Activated T-helper 2 cell treated with anti-CD3 and anti-CD28 coated beads, Interferon-gamma antibody, Interleukin-2, Interleukin-4, amounts not matched to agents 10 μg/mL and 5 μg/mL and 100 μg/mL, durations not matched to agents 14 hours and 24 hours and 36 hours (primary cell): ENCODE measurements at places on chromosomes 5 and 9. TPM values are rescaled to one million over a fixed set of nuclear protein-coding genes. Genes with fewer than 3 reads are reported as not detected.
A peak's percentile ranks its signal among the peaks of the same experiment; 100 is the strongest.

- no peaks in the 10 kb centered on the region for H3K4me1 ChIP-seq
- H3K36me3 ChIP-seq, result no peaks in the 10 kb centered on the region
These were observed 2216.6 kb upstream of the WWC1 start for GRCh38 chr5:166074582-166075481.

GRCh38 chr5:77960863-77961396, 184.8 kb upstream of the TBCA start:
- no peak overlapping the region for H3K4me3 ChIP-seq
- peaks cover 41% of the 10 kb centered on the region for H3K27me3 ChIP-seq
- H3K27ac ChIP-seq, result no peak overlapping the region
- H3K4me1 ChIP-seq, result peaks cover 15% of the 10 kb centered on the region
- no peaks in the 10 kb centered on the region for H3K36me3 ChIP-seq

- H3K4me3 ChIP-seq, result no peak overlapping the region
- H3K27ac ChIP-seq, result no peak overlapping the region
These were observed 66.5 kb upstream of the TGFBR1 start for GRCh38 chr9:99038484-99038820.

The CDK5RAP2 gene
- total RNA-seq, result 59.8 and 60.7 TPM in 2 replicates

The HMCN2 gene
- total RNA-seq, result not detected in 2 replicates

GRCh38 chr5:6135977-6136376, 242.4 kb downstream of the MED10 start:
- no peaks in the 10 kb centered on the region for H3K36me3 ChIP-seq
- H3K27me3 ChIP-seq, result peaks cover 2% of the 10 kb centered on the region
- H3K4me3 ChIP-seq, result no peak overlapping the region
- no peak overlapping the region for H3K27ac ChIP-seq
- no peak for DNase-seq
- no peaks in the 10 kb centered on the region for H3K4me1 ChIP-seq

The FIBCD1 gene
- not detected in 2 replicates for total RNA-seq

- no peaks in the 10 kb centered on the region for H3K27me3 ChIP-seq
- H3K36me3 ChIP-seq, result no peaks in the 10 kb centered on the region
- H3K27ac ChIP-seq, result no peak overlapping the region
- DNase-seq, result no peak
- no peak overlapping the region for H3K4me3 ChIP-seq
These were observed 156.4 kb downstream of the DAB2IP start for GRCh38 chr9:121807823-121808278.

GRCh38 chr5:74461251-74461650, 179.3 kb downstream of the ENC1 start:
- H3K4me3 ChIP-seq, result no peak overlapping the region
- H3K27ac ChIP-seq, result no peak overlapping the region
- H3K4me1 ChIP-seq, result no peaks in the 10 kb centered on the region
- no peak for DNase-seq
- no peaks in the 10 kb centered on the region for H3K36me3 ChIP-seq

The ZDHHC11B gene
- 0.07 and 0.18 TPM in 2 replicates for total RNA-seq

DNA sequence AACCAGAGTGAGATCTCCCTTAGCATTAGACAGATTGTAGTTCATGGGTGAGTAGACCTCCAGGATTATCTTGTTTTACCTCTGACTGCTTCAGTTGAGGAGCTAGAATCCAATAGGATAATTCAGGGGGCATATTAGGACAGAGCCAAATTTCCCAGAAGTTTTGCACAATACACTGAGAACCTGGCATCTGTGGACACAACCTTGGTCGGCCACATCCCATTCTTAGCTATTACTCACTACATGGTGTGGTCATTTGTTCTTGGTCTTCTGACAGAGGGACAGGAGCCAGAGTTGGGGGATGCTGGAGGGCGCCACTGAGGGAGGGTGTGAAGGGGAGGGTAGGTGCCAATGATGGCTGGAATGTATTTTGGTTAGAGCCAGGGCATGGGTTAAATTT, 66.6 kb downstream of the NPR3 start:
- H3K27me3 ChIP-seq, result no peaks in the 10 kb centered on the region
- H3K36me3 ChIP-seq, result no peaks in the 10 kb centered on the region
- no peak overlapping the region for H3K27ac ChIP-seq
- DNase-seq, result no peak
- no peak overlapping the region for H3K4me3 ChIP-seq
- no peaks in the 10 kb centered on the region for H3K4me1 ChIP-seq

DNA sequence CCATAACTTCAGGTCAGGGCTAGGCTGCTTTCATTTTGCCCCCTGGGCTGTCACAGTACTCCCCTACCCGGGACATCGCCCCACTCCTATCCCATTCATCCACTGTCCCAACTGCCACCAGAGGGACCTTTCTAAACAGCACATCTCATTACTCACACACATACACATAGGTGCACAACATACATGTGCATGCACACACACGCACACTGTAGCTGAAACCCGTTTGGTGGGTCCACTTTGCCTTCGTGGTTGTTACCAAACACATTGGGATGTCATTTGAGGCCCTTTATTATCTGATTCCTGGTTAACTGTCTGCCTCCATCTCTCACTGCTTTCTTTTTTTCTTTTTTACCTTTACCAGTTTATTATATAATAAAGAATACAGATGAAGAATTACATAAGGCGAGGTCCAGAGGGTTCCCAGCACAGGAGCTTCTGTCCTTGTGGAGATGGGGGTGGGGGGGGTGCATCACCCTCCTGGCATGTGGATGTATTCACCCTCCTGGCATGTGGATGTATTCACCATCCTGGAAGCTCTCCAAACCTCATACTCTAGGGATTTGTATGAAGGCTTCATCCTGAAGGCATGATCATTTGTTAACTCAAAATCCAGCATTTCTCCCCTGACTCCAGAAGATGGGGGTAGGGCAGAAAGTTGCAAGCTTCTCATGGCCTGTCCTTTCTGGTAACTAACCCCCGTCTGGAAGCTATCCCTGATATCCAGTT, 186.0 kb downstream of the GOLPH3 start:
- no peak overlapping the region for H3K27ac ChIP-seq
- H3K4me1 ChIP-seq, result no peaks in the 10 kb centered on the region
- DNase-seq, result no peak
- peaks cover 3% of the 10 kb centered on the region for H3K27me3 ChIP-seq
- no peaks in the 10 kb centered on the region for H3K36me3 ChIP-seq

- H3K27me3 ChIP-seq, result no peaks in the 10 kb centered on the region
- peak; percentile 74 for DNase-seq
- H3K4me1 ChIP-seq, result peaks cover 26% of the 10 kb centered on the region
These were observed 12.8 kb downstream of the NOTCH1 start for GRCh38 chr9:136532799-136533774.

GRCh38 chr5:74341221-74341620, 299.3 kb downstream of the ENC1 start:
- no peak overlapping the region for H3K4me3 ChIP-seq
- H3K27ac ChIP-seq, result no peak overlapping the region
- peaks cover 20% of the 10 kb centered on the region for H3K27me3 ChIP-seq
- no peak for DNase-seq

- H3K4me1 ChIP-seq, result no peaks in the 10 kb centered on the region
- H3K4me3 ChIP-seq, result no peak overlapping the region
- no peak overlapping the region for H3K27ac ChIP-seq
- DNase-seq, result no peak
- H3K27me3 ChIP-seq, result no peaks in the 10 kb centered on the region
- no peaks in the 10 kb centered on the region for H3K36me3 ChIP-seq
These were observed 129.2 kb downstream of the MED27 start for GRCh38 chr9:131950487-131950886.

- H3K4me1 ChIP-seq, result peaks cover 6% of the 10 kb centered on the region
- peaks cover 59% of the 10 kb centered on the region for H3K27me3 ChIP-seq
- H3K27ac ChIP-seq, result no peak overlapping the region
- no peak for DNase-seq
- H3K4me3 ChIP-seq, result no peak overlapping the region
- H3K36me3 ChIP-seq, result no peaks in the 10 kb centered on the region
These were observed 1.6 kb upstream of the FOXD1 start for GRCh38 chr5:73450137-73450536.

DNA sequence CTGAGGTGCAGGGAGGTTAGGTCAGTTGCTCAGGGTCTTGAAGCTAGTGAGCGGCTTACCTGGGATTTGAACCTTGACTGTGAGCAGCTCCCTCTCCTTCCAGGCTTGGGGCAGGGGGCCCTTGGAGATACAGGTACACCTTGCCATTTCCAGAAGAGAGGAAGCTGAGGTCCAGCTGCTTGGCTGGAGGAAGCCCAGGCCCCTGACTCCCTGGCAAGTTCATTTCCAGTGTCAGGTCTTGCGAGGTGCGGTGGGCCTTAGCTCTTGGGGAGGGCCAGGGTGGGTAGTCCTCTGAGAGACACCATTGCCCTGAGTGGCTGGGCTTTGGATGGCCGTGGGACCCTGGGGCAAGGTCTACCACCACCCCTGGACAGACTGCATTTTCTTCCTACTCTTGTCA, 9.3 kb downstream of the PPARGC1B start:
- no peak overlapping the region for H3K27ac ChIP-seq
- H3K36me3 ChIP-seq, result no peaks in the 10 kb centered on the region
- H3K4me3 ChIP-seq, result no peak overlapping the region
- no peaks in the 10 kb centered on the region for H3K27me3 ChIP-seq
- H3K4me1 ChIP-seq, result no peaks in the 10 kb centered on the region

GRCh38 chr5:158600679-158601078, 499.0 kb downstream of the EBF1 start:
- no peaks in the 10 kb centered on the region for H3K27me3 ChIP-seq
- H3K27ac ChIP-seq, result no peak overlapping the region
- no peaks in the 10 kb centered on the region for H3K4me1 ChIP-seq
- no peak overlapping the region for H3K4me3 ChIP-seq

DNA sequence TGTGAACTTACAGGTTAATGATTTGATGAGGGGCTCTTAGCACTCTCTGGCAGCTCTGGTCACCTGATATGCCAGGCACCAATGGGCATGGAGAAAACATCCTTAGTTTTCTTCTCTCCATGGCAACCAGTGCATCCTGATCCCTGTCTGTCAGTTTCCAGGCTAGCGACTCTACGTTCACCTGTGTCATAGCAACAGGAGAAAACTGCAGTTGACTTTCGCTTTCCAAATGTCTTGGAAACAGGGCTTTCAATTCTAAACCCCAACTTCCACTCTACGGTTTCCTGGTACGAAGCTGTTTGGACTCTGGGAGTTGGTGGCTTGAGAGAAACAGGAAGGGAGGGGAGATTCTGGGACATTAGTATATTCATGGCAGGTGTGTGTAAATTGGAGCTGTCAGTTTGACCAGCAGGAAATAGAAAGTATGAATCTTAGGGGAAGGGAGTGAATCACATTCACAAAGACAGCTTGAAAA, 74.4 kb downstream of the SLC28A3 start:
- H3K27ac ChIP-seq, result peak overlapping the region; percentile 42
- peak; percentile 20 for DNase-seq
- H3K4me1 ChIP-seq, result peaks cover 16% of the 10 kb centered on the region
- no peaks in the 10 kb centered on the region for H3K36me3 ChIP-seq
- H3K27me3 ChIP-seq, result no peaks in the 10 kb centered on the region

The PLEKHG4B gene
- total RNA-seq, result not detected in 2 replicates

DNA sequence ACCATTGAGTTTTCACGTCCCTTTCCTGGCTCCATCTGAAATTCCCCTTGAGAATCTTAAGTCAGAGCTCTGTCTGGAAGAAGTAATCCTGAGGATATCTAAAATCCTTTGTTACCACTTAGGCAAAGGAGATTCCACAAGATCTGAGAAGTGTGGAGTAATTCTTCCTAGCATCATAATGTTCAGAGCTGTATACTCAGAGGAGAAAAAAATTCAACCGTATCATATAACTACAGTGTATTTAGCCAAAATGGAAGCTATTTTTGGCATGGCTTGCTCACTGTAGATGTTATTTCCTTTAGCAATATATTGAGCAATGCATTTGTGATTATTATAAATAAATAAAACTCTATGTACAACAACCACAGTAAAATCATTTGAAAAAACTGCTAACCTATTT, 1858.4 kb downstream of the EFNA5 start:
- no peaks in the 10 kb centered on the region for H3K27me3 ChIP-seq
- no peak overlapping the region for H3K4me3 ChIP-seq
- no peaks in the 10 kb centered on the region for H3K36me3 ChIP-seq
- H3K27ac ChIP-seq, result no peak overlapping the region
- no peak for DNase-seq

GRCh38 chr5:78553580-78554353, 94.8 kb downstream of the LHFPL2 start:
- DNase-seq, result no peak
- H3K27me3 ChIP-seq, result peaks cover 16% of the 10 kb centered on the region
- no peak overlapping the region for H3K4me3 ChIP-seq
- no peaks in the 10 kb centered on the region for H3K36me3 ChIP-seq
- H3K27ac ChIP-seq, result no peak overlapping the region

The DBH gene
- not detected in 2 replicates for total RNA-seq

DNA sequence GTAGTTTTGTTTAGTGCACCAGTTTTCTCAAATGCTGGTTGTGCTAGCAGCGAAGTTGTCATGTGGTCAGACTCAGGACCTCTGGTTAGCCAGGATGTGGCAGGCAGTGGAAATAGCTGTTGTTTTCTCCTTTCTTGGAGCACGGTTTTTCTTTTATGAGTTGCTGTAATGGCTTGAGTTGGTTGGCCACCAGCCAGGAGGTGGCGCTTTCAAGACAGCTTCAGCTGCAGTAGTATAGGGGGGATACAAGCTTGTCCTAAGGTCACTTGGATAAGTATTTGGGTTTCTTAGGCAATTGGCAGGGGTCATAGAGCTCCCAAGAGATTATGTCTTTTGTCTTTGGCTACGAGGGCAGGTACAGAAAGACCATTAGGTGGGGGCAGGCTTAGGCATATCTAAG, 274.2 kb upstream of the TARS1 start:
- DNase-seq, result no peak
- no peak overlapping the region for H3K27ac ChIP-seq
- H3K4me1 ChIP-seq, result no peaks in the 10 kb centered on the region

The AFAP1L1 gene
- not detected in 2 replicates for total RNA-seq

DNA sequence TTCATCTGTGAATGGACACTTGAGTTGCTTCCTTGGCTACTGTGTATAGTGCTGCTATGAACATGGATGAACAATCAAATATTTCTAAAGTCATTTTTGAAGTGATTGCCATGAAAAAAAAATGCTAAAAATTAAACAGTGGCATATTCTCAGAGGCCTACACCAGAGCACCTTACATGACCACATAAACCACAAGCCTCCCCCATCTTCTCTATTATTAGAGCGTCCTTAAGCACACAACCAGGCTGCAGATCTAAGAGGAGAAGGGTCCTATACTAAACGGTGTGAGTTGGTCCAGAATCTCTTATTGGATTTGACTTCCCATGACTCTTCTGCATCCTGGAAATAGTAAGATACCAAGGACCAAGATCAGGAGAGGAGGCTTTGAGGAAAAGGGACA, 34.3 kb downstream of the PCA3 start:
- DNase-seq, result no peak
- peaks cover 2% of the 10 kb centered on the region for H3K4me1 ChIP-seq
- H3K27ac ChIP-seq, result no peak overlapping the region
- H3K36me3 ChIP-seq, result no peaks in the 10 kb centered on the region
- no peaks in the 10 kb centered on the region for H3K27me3 ChIP-seq
- H3K4me3 ChIP-seq, result no peak overlapping the region

- H3K27me3 ChIP-seq, result peaks cover 46% of the 10 kb centered on the region
- H3K4me3 ChIP-seq, result peak within 1 kb of the TSS; percentile 33
- no peaks in the 10 kb centered on the region for H3K36me3 ChIP-seq
- DNase-seq, result no peak
These were observed at the start of gene ACOT12 for GRCh38 chr5:81393783-81394718. Gene ACOT12 (minus strand): TSS chr5:81394134. CDS start chr5:81394114, 20 bp downstream.

- no peak overlapping the region for H3K4me3 ChIP-seq
- H3K36me3 ChIP-seq, result no peaks in the 10 kb centered on the region
- H3K27ac ChIP-seq, result no peak overlapping the region
- peaks cover 6% of the 10 kb centered on the region for H3K27me3 ChIP-seq
- no peak for DNase-seq
These were observed 45.0 kb upstream of the N4BP3 start for GRCh38 chr5:178068293-178068692.

The PCDHGA2 gene
- total RNA-seq, result 0.09 and 0.11 TPM in 2 replicates
